ENCODE measurements at places on chromosomes 11 and 22. TPM values are rescaled to one million over a fixed set of nuclear protein-coding genes. Genes with fewer than 3 reads are reported as not detected.

DNA sequence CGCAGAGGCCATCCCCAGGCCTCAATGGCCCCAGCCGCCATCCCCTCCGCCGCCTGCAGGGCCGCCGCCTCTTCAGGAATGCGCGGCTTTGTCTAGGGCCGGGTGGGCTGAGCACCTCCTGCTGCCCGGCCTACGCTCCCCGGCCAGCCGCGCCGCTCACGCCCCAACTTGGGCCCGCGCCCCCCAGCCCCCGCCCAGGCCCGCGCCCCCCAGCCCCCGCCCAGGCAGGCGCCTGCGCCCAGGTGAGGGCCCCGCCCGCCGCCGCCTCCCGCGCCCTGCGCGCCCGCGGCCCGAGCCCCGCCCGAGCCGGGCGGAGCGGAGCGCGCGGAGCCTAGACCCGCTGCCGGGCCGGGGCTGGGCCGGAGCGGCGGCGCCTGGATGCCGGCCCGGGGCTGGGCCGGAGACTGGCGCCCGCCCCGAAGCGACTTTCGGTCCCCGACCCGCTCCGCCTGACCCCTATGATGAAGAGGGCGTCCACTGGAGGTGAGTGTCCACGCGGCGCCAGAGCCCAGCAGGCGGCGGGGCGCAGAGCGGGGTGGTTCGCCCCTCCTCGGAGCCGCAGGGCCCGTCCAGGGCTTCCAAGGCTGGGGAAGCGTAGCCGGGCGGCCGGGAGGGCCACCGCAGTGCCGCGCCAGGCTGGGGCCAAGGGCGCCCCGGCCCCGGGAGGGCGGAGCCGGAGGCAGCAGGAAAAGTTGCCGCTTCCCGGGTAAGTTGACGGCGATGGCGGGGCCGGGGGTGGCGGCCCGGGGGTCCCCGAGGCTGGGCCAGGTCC is 34.3 kb upstream of the PRODH start:
- DNase-seq = peak; percentile 60
- H3K4me3 ChIP-seq = peak overlapping the region; percentile 49
- peaks cover 9% of the 10 kb centered on the region for H3K27me3 ChIP-seq
- H3K4me1 ChIP-seq = peaks cover 7% of the 10 kb centered on the region
- H3K27ac ChIP-seq = no peak overlapping the region

- H3K4me3 ChIP-seq = no peak overlapping the region
- no peaks in the 10 kb centered on the region for H3K27me3 ChIP-seq
- H3K27ac ChIP-seq = no peak overlapping the region
- no peaks in the 10 kb centered on the region for H3K36me3 ChIP-seq
- DNase-seq = peak; percentile 42
Measured at GRCh38 chr22:47570300-47570685, 807.8 kb downstream of the TBC1D22A start.

GRCh38 chr11:7882860-7883259 is 48.2 kb downstream of the OR10A6 start:
- H3K27me3 ChIP-seq = peaks cover 6% of the 10 kb centered on the region
- H3K27ac ChIP-seq = no peak overlapping the region
- no peak overlapping the region for H3K4me3 ChIP-seq
- H3K4me1 ChIP-seq = no peaks in the 10 kb centered on the region

GRCh38 chr22:30230330-30230729 is 16.2 kb downstream of the LIF start:
- H3K4me1 ChIP-seq = peaks cover 7% of the 10 kb centered on the region
- H3K27ac ChIP-seq = no peak overlapping the region
- H3K4me3 ChIP-seq = no peak overlapping the region
- H3K27me3 ChIP-seq = no peaks in the 10 kb centered on the region
- no peaks in the 10 kb centered on the region for H3K36me3 ChIP-seq

DNA sequence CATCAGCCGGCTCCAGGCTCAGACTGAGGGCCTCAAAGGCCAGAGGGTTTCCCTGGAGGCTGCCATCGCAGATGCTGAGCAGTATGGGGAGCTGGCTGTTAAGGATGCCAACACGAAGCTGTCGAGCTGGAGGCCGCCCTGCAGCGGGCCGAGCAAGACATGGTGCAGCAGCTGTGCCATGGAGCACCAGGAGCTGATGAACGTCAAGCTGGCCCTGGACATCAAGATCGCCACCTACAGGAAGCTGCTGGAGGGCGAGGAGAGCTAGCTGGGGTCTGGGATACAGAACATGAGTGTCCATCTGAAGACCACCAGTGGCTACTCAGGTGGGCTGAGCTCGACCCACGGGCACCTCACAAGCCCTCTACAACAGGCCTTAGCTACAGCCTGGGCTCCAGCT is 4.0 kb upstream of the SCUBE2 start:
- H3K27me3 ChIP-seq = peaks cover 7% of the 10 kb centered on the region
- no peak overlapping the region for H3K4me3 ChIP-seq
- DNase-seq = no peak
- no peak overlapping the region for H3K27ac ChIP-seq
- no peaks in the 10 kb centered on the region for H3K4me1 ChIP-seq
- no peaks in the 10 kb centered on the region for H3K36me3 ChIP-seq

The IFITM10 gene
- total RNA-seq = 7.9 TPM

The PC gene
- 12.7 TPM for total RNA-seq

The MISFA gene
- total RNA-seq = 4.6 TPM

The FAM180B gene
- total RNA-seq = not detected

All from upper lobe of right lung (tissue), 1 donor.